Stimulated activated CD4-positive, alpha-beta T cell treated with anti-CD3 and anti-CD28 coated beads, Interleukin-4, amount 100 ng/mL, for 48 hours (primary cell): ENCODE measurements at places on chromosomes 5 and 9.

DNA sequence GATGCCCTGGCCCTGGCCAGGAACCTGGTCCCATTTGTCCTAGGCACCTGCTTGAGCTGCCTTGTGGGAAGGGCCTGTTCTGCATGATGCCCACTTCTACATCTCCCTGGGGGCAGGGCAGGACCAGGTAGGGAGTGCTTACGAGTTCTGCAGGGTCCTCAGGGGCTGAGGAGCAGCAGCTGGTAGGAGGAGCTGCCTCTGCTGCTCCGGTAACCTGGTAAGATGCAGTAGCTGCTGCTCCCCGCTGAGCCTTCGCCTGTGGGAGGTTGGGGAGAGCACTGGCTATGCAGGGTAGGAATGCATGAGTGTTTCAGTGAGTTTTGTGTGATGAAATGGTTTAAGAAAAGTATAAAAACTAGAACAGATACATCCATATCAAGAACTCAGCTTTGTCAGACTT is 13.6 kb downstream of the LRRC8A start:
- DNase-seq, result no peak

- DNase-seq, result no peak
Observed at GRCh38 chr5:157545610-157546310, 29.8 kb downstream of the ADAM19 start.

- no peak for DNase-seq
Observed at GRCh38 chr9:26500471-26500870, 392.1 kb downstream of the CAAP1 start.

- DNase-seq, result no peak
Observed at GRCh38 chr5:67012171-67012570, 184.4 kb downstream of the CD180 start.

DNA sequence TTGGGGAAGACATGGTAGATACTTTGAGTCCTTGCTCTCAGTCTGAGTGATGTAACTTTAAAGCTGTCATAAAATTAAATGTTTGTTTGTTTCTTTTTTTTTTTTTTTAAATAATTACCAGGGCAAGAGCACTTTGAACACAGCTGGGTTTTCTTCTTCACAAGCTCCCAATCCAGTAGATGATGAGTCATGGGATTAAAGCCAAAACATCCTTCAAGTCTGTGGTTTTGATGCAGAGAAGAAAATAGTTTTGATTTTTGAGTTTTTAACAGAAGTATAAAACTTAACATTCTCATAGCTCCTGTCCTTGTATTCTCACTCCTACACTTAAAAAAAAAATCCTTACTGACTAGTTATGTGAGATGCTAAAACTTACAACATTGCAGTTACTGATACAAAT is 34.8 kb upstream of the IL31RA start:
- DNase-seq, result no peak

DNA sequence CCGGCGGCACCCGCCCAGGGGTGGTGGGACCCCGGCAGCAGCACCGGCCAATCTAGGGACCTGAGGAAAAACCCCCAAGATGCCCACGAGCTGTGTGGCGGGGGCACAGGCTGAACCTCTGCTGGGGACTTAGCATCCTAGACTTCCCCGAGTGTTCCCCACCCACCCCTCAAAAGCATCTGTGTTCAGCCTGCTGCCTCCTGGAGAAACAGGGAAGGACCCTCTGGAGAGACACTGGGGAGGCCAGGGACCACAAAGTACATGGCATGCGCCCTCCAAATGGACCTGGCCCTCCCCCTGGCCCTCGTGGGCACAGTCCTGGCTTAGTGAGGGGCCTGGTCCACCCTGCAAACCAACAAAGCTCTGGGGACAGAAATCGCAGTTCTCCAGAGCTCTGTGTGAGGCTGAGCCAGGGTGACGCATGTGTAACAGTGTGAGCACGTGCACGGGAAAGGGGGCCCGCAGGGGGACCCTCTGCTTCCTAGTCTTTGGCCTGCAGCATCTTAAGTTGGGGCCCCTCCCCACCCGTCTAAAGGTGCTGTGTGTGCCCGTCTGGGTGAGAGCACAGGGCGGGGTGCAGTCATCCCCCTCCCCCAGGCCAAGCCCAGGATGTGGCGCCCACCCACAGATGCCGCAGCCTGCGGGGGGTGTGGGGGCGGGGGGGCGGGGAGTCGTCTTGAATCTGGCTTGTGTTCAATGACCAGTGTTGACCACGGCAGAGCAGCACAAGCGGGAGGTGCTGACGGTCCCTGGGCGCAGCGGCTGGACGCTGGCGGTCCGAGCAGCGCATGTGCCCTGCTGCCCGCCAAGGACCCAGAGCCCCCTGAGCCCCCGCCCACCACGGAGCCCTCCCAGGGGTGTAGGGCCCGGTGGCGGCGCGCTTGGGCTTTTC is 672 bp upstream of the KCNT1 start:
- no peak for DNase-seq

- no peak for DNase-seq
Observed at GRCh38 chr9:80093695-80094094, 521.9 kb downstream of the TLE4 start.

GRCh38 chr9:131657456-131657855 is 82.4 kb downstream of the RAPGEF1 start:
- DNase-seq, result no peak

- no peak for DNase-seq
Observed at GRCh38 chr5:154166901-154167791, 23.4 kb upstream of the GALNT10 start.

DNA sequence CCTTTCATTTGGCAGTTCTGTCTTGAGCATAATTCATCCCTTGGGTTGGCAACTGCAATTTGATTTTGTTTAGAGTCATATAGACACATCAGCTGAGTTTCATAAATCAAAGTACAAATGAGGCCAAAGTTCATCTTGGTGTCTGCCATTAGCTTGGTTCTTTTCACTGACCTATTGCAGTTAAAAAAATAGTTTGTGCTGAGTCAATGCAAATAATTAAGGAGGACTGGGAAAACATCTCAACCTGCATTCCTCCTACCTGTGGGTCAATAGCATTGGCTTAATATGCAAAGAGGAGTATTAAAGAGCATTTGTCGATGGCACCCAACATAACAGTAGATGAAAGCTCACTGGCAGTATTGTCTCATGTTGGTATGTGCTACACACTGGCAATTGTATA is 1.6 kb downstream of the PKD2L2 start:
- DNase-seq, result no peak

GRCh38 chr5:28822071-28822470 is 1783.7 kb upstream of the CDH9 start:
- no peak for DNase-seq
